NB4 (cell line): ENCODE measurements at places on chromosomes 1 and 21.
A peak's percentile ranks its signal among the peaks of the same experiment; 100 is the strongest.

- DNase-seq: no peak
Observed at GRCh38 chr1:198096390-198096789, 60.4 kb upstream of the NEK7 start.

DNA sequence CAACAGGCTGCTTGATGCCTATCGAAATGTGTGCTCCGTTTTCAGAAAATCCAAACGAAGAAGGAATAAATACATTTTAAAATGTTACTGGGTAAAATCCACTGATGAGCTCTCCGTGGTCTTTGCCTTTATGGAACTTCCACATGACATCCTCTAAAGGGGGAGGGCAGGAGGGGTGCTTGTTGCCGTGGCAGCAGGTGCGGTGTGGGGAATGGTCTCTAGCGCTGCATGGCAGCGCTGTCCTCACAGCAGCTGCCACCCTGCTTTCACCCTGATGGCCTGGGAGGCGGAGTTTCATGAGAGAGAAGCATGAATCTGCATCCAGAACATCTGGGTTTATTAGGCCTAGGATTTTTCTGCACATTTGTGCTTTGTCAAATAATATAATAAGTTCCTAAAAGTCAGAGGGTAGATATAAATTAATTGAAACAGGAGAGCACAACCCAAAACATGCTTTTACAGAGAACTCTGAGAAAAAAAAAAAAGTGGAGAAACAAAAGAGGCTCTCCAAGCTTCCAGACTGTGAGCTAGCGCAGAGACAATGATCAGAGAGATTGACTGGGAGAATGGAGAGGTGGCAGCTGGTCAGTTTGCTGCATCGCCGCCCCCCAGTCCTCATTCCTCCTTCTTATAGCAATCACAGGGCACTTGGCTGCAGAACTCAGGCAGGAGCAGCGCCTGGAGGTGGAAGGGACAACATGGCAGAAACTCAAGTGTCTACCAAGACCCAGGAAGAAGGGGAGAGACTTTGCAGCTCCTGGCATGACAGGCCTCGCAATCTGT lies 228.6 kb downstream of the DSCAM start:
- DNase-seq: no peak

- DNase-seq: no peak
Observed at GRCh38 chr1:186420923-186421322, 40.0 kb downstream of the PDC start.

DNA sequence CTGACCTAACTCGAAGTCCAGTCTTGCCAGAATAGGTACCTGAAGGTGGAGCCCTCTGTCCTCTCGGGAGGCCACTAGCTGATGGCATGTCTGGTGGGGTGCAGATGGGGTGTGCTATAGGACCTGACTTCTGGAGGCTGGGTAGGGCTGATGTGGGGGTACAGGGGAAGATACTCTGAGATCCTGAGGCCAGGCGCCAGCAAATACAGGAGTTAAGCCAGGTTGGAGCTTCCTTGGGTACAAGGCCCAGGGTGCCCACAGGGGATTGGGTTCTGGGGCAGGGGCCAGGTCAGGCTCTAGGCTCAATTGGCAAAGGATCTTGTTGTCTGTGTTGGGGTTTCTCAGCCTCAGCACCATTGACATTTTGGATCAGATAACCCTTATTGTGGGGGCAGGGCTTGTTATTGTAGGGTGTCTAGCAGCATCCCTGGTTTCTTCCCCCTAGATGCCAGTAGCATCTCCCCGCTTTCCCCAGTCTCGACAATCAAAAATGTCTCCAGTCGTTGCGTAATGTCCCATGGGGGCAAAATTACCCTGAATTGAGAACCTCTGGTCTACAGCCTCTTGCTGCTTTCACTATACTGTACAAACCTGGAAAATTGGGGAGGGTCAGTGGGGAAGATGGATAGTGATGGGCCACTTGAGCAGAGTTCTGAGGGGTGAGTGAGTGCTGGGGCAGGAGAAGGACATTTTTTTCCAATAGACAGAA lies 9.2 kb downstream of the PTPRF start:
- DNase-seq: peak; percentile 43

GRCh38 chr1:3063379-3064295 lies 5.4 kb upstream of the PRDM16 start:
- no peak for DNase-seq

- DNase-seq: peak; percentile 56
Observed at GRCh38 chr21:32516756-32517649, 68.3 kb downstream of the TCP10L start.

DNA sequence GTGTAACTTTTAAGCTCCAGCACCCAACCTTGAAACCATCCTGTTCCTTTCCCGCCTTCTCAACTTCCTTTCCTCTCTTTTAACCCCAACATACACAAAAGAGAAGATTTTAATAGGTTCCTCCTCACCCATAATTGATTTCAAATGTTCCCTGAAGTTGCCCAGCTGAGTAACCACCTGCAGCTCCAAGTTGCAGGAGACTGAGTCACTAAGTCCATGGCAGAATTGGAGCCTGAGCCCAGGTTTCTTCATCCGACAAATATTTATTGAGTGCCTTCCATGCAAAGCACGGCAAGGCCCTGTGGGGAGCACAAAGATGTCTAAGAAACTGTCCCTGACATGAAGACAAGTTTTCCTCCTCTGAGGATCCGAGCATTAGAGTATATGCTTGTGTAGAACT lies 97.7 kb downstream of the PAPPA2 start:
- no peak for DNase-seq

DNA sequence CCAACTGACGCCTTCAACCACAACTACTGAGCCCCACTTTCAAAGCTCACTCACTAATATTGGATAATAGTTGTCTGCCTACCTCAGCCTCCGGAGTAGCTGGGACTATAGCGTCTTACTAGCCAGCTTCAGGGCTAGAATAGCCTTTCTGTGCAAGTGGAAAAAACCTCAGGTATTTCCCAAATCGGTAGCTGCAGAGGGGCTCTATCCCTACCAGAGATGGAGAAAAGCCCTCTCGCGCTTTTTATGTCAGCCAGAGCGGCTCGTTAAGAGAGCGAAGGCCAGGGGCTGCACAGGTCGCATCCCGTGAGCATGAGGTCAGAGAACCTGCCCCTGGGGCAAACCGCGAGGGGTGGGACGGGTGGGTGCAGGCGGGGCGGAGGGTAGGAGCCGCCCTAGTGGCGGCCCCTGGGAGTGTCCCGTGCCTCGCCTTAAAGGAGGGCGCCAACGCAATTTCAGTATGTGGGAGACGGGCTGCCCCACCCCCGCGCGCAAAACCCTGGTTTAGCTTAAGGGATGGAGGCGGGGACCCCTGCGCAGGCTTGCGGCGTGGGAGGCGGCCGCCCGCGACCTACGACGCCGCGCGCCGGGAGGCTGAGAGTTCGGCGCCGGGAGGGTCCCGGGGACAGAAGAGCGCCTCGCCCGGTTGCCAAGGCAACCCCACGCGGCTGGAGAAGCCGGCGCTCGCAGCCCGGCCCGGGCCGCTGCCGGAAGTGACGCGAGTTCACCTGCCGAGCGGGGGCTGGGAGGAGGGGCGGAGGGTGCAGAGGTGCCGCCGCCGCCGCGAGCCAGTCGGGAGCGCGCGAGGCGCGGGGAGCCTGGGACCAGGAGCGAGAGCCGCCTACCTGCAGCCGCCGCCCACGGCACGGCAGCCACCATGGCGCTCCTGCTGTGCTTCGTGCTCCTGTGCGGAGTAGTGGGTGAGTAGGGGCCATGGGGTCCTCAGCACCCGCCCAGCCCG lies at the start of gene CXADR:
Gene CXADR, plus strand, starts transcription at position 791 of the 961 bp plus-strand sequence. Its CDS starts 87 bp downstream, at position 878.
- DNase-seq: no peak

DNA sequence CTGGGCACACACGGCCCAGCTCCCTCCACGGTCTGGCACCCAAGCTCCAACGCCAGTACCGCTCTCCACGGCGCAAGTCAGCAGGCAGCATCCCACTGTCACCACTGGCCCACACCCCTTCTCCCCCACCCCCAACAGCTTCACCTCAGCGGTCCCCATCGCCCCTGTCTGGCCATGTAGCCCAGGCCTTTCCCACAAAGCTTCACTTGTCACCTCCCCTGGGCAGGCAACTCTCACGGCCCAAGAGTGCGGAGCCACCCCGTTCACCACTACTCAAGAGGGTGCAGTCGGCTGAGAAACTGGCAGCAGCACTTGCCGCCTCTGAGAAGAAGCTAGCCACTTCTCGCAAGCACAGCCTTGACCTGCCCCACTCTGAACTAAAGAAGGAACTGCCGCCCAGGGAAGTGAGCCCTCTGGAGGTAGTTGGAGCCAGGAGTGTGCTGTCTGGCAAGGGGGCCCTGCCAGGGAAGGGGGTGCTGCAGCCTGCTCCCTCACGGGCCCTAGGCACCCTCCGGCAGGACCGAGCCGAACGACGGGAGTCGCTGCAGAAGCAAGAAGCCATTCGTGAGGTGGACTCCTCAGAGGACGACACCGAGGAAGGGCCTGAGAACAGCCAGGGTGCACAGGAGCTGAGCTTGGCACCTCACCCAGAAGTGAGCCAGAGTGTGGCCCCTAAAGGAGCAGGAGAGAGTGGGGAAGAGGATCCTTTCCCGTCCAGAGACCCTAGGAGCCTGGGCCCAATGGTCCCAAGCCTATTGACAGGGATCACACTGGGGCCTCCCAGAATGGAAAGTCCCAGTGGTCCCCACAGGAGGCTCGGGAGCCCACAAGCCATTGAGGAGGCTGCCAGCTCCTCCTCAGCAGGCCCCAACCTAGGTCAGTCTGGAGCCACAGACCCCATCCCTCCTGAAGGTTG lies 97.6 kb downstream of the PIK3R3 start:
- no peak for DNase-seq

GRCh38 chr1:2945821-2946231 lies 75.4 kb upstream of the ACTRT2 start:
- DNase-seq: no peak

GRCh38 chr1:14836426-14837140 lies 238.1 kb downstream of the KAZN start:
- DNase-seq: no peak

DNA sequence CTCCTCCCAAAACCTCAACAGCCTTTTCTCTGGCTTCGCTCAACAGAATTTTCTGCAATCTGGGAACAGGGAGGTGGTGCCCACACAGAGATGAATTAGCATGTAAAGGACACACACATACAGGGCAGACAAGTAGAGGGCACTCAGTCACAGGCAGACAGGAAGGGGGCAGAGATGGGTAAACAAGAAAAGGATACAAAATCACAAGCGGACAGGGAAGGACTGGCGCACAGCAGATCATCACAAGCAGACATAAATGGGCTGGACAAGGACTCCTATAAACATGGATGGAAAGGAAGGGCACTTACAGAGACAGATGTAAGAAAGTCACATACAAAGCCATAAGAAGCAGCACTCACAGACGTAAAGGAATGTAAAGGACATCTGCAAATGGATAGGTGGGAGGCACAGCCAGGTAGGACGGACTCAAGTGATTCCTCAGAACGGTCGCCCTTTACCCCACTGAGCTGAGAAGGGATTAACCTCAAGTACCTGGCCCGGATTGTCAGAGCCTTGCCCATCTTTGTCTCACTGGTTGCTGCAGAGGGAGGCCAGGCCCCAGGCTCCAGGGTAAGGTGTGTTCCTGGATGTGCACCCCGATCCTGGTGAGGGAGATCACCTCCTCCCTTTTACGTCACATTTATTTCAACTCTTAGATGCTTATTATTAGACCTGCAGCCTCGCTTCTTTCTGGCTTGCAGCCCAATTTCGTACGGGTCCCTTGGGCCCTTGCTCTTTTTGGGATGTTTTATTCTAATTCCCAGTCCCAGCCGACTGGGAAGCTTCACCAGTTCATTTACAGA lies 836 bp upstream of the PRCC start:
- no peak for DNase-seq

- DNase-seq: peak; percentile 64
Observed at GRCh38 chr1:201013031-201013485, 10.5 kb downstream of the KIF21B start.
